ENCODE measurements at places on chromosomes 3 and 15. TPM values are rescaled to one million over a fixed set of nuclear protein-coding genes. Genes with fewer than 3 reads are reported as not detected.
A peak's percentile ranks its signal among the peaks of the same experiment; 100 is the strongest.

DNA sequence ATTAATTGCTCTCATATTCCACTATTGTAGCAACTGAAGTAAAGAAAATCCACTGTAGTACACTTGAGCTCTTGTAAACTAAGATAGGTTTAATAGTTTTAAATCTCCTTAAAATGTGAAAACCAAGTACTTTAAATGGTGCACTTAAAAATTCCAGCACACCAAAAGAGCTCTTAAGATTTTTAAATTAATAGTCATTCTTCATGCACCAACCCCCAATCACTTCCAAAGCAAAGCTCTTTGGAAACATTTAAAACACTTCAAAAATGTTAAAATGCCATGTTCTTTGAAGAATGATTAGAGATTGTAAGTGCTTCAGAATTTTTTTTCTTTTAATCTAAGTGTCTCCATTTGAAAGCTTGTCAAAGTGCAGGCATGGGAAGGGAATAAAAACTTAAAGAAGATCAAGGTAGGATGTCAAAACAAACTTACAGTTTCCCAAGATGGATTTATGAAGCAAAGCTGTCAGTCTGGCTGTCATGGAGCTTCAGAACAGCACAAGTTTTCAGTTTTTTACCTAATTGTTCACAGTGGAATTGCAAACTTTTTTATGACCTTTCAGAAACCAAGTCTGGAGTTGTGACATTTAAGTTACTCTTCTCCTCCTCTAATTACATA is 84.3 kb downstream of the ARPP21 start:
- DNase-seq, result no peak

GRCh38 chr3:150319900-150320299 is 88.2 kb upstream of the TSC22D2 start:
- DNase-seq, result no peak

DNA sequence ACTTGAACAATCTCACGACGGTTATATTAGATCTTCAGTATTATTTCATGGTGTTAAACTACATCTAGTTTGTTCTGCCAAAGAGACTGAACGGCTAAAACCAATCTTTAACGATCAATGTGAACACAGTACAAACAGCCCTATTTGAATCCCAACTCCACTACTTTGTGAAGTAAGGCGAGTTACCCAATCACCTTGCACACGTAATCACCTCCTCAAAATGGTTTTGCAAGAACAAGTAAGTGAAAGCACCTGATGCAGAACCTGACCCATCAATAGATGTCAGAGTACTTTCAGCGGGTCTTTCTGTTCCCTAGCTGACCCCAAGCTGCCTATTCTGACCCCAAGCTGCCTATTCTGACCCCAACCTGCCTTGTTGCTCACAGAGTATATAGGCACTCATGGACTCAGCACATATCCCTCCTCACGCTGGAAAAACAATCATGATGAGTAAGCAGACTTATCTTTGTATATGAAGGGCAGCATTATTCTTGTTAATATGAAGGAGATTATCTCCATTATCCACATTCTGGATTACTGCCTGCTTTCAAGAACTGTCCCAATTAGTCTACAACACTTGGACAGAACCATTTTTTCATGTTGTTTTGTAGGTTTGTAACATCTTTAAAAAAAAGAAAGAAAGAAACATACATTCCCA is 3.7 kb downstream of the KPNA1 start:
- DNase-seq, result no peak

GRCh38 chr3:171172070-171172469 is 145.6 kb upstream of the SLC2A2 start:
- DNase-seq, result no peak

DNA sequence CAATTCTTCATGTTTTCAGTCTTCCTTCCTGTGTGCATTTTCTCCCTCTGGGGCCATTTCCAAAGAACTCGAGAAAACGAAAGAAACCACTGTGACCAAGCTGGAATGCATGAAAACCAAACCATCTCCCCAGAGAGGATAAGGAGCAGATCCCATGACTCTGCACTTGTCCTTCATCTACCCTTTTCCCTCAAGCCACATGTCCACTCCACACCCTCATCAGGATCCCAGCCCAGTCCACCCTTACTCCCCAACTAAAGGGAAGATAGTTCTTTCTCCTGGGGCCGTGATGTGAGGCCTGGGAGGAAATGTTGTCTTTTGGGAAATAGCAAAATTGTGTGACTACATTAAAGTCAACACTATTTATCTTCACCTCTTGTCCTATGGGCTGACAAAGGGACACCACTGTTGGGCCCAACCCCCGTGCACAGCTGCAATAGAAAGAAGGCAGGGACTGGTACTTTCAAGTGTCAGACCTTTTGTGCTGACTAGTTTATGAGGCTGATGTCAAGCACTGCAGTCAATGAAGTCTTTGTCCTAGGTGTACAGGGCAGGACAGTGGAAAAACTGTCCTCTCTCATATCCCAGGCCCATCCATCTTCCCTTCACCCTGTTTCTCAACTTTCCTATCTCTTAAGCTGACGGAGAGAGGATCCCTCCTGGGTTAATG is 487.1 kb upstream of the NR2F2 start:
- DNase-seq, result no peak

GRCh38 chr15:67957435-67958132 is 96.5 kb upstream of the PIAS1 start:
- DNase-seq, result no peak

GRCh38 chr3:142973217-142974009 is 9.9 kb upstream of the PAQR9 start:
- DNase-seq, result no peak

DNA sequence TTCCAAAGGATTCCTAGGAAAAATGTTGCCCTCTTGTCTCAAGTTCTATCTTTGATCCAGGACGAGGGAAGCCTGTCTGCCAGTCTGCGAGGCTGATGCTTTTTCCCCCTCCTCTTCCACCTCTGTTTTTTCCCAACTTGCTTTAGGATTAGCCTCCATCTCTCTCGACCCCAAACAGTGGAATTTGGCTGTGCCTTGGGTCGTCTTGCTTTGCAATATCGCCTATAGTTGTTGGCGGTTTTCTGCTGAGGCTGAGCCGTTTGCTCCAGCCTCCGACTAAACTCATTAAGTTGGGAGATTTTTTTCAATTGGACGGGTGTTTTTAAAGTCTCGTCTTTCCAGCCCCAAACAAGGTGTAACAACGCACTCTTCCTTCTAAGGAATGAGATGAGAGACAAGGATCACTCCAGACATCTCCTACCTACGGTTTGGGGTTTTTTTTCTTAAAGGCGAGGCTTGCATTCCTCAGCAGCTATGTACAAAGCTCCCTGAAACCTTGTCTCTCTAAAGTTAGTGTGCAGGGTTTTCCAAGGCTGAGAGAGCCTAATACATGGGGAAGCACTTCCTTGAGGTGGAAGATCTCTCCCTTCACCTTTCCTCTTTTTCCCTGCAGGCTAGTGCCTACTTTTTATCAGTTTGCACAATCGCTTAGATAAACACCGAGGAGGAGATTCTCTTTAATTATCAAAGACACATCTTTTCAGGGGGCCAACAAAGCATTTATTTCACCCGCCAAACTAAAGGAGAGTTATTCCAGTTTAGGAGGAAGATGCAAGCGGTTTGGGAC is 4.8 kb upstream of the NR2F2 start:
- no peak for DNase-seq

DNA sequence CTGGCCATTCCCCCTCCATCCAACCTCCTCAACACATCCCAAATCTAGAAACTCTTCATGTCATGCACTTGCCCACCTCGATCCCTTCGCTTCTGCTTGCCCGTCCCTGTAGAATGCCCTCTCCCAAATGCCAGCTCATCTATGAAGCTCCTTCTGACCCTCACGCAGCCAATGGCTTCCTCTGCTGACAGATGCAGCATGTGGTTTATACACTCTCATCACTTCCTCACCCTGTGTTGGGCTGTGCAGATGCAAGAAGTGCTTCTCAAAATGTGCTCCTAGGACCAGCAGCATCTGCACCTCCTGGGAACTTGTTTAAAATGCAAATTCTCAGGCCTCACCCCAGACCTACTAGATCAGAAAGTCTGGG is 51.7 kb downstream of the SEMA5B start:
- DNase-seq, result no peak

DNA sequence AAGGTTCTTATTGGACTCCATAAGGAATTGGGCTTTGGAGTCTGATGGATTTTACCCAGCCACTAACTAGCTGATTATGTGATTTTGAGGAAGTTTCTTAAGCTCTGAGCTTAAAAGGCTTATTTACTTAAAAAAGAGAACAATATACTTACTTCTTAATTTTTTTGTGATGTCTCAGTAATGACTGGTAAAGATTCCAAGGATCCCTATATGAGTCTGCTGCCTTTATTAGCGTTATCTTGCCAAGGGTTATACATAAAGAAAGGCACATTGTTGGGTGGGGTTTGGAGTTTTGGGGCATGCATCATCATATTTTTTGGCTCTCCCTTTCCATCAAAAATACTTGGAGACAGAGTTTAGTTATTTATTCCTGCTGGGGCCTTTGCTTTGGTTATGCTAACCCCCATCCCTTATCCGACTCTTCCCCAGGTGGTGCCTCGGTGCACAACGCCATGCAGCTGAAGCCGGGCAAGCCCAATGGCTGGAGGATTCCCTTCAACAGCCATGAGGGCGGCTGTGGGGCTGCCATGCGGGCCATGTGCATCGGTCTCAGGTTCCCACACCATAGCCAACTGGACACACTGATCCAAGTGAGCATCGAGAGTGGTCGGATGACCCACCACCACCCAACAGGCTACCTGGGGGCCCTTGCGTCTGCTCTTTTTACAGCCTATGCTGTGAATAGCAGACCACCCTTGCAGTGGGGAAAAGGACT is 6.7 kb downstream of the ADPRH start:
- DNase-seq, result no peak

GRCh38 chr15:92653836-92654539 is 1.6 kb downstream of the FAM174B start:
- no peak for DNase-seq

- DNase-seq, result no peak
Observed at GRCh38 chr3:46351646-46352045, 2.3 kb upstream of the CCR2 start.

DNA sequence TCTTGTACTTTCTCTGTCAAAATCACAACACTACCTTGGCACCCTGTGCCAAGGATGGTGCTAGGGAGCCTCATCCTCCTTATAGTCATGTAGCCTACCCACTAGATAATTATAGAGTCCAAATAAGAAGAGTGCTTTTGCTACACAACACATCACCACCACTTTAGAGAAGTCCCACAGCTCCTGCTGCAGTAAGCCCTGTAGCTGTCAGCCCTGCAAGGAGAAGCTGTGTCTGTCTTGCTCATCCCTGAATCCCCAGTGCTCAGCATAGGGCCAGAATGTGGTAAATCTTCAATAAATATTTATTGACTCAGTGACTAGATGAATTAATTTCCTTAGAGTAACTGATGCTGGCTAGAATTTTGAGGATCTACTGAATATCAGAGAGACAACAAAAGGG is 190.8 kb downstream of the ZNF621 start:
- DNase-seq, result no peak

DNA sequence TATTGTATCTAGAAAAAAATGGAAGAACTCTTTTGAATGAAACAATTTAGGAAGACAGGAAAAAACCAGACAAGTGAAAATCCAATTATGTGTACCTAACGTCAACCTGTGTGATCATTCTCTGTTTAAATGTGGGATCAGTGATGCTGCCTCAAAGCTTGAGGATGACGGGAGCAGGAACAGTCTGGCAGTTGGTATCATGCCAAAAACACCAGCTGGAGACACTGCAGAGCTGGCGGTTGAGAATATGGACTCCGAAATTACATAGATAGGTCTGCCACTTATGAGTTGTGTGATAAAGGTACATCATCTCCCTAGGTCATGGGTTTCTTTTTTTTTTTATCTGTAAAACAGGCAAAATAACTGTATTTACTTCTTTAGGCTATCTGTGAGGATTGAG is 480.5 kb downstream of the CNTN4 start:
- DNase-seq, result no peak

- no peak for DNase-seq
Observed at GRCh38 chr3:140465988-140466387, 211.9 kb upstream of the TRIM42 start.

GRCh38 chr3:148068466-148068865 is 629.2 kb upstream of the AGTR1 start:
- no peak for DNase-seq

- DNase-seq, result peak; percentile 85
Observed at GRCh38 chr15:75903331-75904239, at the start of gene FBXO22. TSS of gene FBXO22 (plus strand) at chr15:75903878. CDS start at chr15:75903964, 86 bp downstream.

GRCh38 chr3:14206548-14207177 is 28.0 kb downstream of the LSM3 start:
- no peak for DNase-seq

GRCh38 chr15:69957175-69957574 is 140.5 kb downstream of the TLE3 start:
- DNase-seq, result no peak

GRCh38 chr3:123072564-123072963 is 5.7 kb downstream of the PDIA5 start:
- DNase-seq, result no peak

GRCh38 chr3:124680521-124680920 is 49.7 kb upstream of the UMPS start:
- no peak for DNase-seq

DNA sequence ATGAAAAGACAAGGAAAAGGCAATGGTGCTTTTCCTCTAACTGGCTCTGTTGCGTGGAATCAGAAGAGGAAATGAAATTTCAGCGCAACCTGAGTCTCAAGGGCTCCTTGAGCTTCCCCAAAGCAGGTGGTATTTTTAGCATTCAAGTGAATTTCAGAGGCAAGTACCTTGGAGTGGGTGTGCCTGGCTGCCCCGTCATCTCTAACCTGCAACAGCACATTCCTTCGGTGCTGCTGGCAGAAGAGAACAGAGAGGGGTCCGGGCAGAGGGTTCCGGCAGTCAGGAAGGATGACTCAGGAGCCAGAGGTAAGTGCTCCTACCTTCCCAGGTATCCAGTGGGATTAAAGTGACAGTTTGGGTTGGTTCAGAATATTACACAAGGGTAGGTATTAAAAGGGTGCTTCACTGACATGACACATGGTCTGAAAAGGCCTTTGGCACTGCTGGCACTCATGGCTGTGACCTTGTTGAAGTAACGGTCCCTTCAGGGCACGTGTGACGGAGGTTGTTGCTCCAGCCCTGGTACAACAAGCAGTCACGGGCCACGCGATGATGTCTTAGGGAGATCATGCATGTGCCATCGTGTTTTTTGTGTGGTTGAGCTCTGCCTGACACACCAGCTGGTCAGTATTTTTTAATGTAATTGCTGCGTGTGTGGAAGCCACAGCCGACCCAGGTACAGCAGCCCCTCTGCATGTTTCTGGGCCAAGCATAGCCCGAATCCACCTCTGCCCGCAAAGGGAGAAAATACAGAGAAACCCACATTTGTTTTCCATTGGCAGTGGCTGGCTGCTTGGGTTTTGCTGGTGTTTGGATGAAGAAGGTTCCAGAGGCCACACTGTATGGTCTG is 75.7 kb downstream of the LRRK1 start:
- DNase-seq, result no peak

DNA sequence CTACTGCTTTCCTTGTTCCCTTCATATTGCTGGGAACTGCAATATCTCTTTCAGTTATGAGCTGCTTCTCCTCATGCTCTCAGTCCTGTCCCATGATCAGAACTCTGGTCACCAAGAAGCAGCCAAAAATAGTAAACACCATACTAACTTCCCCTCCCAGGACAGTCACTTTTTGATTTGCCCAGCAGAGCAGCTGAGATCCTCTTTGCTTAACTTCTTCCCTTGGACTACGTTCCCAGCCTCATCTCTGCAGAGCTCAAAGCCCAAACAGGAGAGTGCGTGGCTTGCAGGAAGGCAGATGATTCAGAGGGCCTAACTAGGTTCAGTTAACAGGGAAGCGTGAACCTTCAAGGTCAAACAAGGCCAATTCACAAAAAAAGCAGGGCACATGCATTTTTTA is 153.2 kb downstream of the CTNNB1 start:
- DNase-seq, result no peak

GRCh38 chr15:84814916-84815315 is 2.2 kb upstream of the ALPK3 start:
- DNase-seq, result no peak

The GOLGA8M gene
- total RNA-seq, result 10.3 TPM

The LSAMP gene
- not detected for total RNA-seq

The ZNF80 gene
- total RNA-seq, result 2.5 TPM

The HYAL1 gene
- 0.16 TPM for total RNA-seq

All from naive thymus-derived CD8-positive, alpha-beta T cell (primary cell).